Psoas muscle (tissue), 8 donors: ENCODE measurements at places on chromosomes 2 and 18.

GRCh38 chr2:176648700-176649297, 379.6 kb downstream of the MTX2 start:
- no peak for DNase-seq

- no peak for DNase-seq
These were observed 21.7 kb upstream of the NRP2 start for GRCh38 chr2:205660521-205661124.

DNA sequence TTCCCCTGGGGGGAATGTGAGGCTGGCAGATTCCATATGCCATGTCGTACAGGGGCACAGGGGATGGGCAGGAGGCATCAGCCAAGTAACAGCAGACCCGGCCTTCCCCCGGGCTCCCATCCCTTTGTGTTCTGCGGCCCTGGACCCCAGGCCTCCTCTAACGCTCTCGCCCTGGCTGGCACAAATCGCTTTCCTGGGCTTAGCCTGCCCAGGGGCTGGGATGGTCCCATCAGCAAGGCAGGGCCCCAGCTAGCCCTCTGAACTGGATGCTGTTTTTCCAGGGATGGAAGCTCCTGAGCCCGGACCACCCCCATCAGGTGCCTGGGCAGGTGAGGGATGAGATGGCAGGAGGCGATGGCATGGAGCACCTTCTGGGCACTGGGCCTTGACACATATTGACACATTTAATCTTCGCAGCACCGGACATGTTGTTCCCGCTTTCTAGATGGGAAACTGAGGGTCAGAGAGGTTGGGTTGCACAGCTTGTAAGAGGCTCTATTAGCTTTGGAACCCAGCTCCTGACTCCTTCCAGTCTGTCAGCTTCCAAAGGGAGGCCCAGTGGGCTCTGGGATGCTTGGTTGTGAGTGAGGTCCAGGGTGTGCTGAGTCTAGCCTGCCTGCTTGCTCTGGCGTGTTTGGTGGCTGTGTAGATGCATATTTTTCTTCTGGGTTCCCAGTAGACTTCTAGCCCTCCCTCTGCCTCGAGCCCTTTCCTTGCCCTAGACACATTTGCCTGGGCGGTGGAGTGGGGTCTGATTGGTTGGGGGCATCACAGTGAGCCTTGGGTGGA, 40.3 kb downstream of the GLI2 start:
- peak; percentile 22 for DNase-seq

GRCh38 chr2:30385327-30385726, 61.7 kb upstream of the LCLAT1 start:
- DNase-seq = no peak

GRCh38 chr18:44033144-44033701, 647.5 kb upstream of the SETBP1 start:
- no peak for DNase-seq

- DNase-seq = no peak
These were observed 11.4 kb upstream of the CIDEA start for GRCh38 chr18:12242658-12243260.

DNA sequence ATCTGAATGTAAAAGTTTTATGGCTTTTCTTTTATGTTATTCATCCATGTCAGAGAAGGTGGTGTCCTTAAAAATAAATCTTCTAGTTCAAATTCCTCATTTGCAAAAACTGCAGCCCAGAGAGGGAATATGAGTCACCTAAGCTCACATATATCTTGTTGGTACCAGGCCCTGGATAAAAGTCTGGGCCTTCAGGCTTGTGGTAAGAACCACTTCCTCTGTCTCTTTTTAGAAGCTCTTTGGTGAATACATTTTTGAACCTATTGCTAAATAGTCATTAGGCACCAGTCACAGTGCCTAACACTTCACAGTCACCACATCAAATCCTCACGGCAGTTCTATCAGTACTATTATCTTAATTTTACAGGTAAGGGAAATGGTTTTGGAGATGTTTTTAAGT, 199.2 kb downstream of the KCNS3 start:
- DNase-seq = no peak

DNA sequence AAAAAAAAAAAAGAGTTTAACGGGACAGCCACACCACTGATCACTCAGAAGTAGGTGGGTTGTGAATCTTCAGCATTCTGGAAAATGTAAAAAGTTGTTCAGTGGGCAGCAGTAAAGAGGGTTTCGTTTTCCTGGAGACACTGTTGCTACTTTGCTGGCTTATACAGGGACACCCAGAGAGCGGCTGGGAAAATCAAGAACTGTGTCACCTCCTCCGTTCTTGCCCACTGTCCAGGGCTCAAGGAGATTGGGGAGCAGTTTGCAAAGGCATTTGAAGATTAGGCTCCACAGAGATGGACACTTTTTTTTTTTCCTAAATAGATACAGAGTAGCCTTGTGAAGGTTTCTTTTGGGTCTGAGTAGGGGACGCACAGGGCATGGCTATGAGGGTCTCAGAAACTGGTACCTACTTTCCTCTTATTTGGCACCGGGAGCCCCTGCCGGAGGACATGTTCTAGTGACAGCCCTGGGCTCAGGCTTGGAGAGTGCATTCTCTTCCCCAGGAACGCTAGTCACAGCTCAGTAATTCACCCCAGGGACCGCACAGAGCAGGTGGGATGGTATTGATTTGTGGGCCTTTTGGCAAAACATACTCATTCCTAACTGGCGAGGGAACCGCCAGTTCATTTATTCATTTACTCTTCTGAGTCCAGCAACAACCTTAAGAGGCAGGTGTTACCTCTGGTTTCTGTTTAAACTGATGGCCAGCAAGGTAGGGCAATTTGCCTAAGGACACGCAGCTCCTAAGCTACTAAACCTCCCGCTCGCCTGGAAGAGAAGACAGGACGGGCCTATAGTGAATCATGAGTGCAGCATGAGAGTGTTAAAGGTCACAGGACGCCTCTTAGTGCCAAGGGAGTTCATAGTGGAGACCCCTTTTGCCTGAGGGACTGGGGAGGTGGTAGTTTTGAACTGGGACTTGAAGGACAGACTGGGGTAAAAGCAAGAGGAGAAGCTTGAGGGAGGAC, 53.1 kb downstream of the HPCAL1 start:
- no peak for DNase-seq

GRCh38 chr2:188773075-188773474, 201.1 kb upstream of the COL3A1 start:
- DNase-seq = no peak

- DNase-seq = no peak
These were observed 751.2 kb downstream of the SATB2 start for GRCh38 chr2:198706476-198707082.

DNA sequence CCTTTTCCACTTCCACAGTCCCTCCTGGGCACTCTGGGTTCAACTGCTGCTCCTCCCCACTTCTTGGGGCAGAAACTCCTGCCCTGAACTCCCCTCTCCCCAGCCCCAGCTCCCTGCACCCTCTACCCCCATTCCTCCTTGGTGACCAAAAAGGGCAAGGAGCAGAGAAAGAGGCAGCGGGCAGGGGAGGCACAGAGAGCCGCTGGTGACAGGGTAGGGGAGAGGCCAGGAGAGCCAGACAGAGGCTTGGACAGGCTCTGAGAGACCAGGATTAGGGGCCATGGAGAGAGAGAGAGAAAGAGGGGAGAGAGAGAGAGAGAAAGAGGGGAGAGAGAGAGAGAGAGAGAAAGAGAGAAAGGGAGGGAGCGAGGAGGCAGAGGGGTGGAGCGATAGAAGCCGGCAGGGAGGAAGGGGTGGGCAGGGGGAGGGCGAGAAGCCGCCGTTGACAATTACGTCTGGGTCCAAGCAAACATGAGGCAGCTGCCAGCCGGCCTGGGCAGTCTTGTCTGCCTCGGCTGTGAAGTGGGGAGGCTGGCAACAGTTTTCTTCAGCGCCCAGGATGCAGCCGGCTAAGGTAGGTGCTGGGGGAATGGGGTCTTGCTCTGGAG, at the start of gene KCNIP3:
Gene KCNIP3, plus strand, starts transcription at position 468 of the 608 bp plus-strand sequence. Its CDS starts 92 bp downstream, at position 560.
- DNase-seq = no peak

DNA sequence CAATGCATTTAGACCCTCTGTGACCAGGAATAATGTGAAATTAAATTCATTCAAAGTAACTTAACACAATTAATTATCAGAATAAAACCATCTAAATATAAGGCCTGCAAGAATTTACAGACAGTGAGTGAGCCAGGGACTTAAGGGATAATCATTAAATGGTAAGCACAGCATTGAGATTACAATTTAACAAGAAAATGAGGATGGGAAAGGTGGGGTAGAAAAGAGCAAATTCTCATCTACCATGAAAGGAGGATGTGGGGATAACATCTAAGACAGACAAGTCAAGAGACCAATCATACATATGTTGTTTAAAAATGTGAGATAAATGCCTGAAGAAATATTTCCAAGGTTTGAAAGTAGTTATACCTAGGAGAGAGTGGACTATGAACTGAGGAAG, 259.3 kb upstream of the NT5C1B start:
- no peak for DNase-seq

DNA sequence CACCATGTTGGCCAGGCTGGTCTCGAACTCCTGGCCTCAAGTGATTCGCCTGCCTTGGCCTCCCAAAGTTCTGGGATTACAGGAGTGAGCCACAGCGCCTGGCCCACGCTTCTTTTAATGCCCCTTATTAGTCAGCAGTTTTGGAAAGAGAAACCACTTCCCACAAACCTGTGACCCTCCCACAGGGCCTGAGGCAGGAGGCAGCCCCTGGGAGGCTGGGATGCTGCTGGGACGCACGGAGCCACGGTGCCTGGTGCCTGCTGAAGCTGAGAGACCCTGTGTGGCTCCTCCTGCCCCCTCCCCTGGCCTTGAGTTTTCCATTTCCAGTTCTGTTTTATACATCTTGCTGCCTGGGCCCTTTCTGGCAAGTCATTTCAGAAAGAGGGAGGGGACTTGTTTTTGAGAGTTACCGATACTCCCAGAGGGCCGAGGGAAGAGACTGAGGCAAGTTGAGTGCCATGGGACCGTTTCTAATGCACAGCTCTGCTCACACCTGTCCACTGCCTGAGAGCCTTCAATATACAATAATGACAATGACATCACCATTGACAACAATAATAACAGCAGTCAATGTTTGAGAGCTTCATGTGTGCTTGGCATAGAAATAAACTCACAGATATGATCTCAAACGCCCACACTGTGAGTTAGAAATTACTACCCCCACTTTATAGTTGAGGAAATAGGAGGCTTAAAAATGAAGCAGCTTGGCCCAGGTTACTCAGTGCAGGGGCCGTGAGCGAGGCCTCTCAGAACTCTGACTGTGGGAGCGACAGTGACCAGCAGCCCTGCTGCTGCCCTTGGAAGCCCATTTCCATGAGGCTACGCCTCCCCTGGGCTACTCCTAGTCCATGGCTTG, 78.1 kb upstream of the YWHAQ start:
- no peak for DNase-seq

- DNase-seq = no peak
These were observed 272.3 kb upstream of the COL3A1 start for GRCh38 chr2:188701836-188702235.

DNA sequence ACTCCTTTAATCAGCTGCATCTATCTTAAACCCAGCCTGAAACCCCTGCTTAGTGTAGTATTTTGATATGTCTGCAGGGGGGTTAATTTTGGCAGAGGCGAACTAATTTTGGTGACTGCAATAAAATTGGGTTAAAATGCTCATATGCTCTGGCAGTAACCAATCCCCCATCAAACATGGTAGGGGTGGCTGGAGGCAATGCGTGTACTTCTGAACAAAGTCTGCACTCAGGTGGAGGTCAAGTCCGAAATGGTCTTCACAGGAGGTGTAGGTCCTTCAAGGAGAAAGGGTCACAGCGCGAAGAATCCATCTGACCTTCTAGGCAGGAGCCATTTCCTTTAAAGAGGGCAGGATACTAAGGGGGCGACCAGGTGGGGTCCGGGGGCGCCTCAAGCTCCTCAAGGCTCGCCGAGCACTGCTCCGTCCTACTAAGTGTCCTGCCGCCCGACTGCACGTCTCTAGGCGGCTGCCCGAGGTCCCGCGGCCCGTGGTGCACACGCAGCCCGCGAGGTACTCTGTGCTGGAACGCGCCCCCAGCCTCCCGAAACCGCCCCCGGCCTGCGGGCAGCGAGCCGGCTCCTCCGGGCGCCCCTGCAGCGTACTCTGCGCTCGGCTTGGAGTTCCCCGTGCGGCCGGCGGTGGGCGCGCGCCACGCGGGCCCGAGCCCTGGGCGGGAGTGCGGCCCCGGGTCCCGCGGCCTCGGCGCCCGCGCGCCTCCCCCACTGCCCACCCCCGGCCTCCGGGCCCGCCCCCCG, 1.7 kb upstream of the LDLRAD4 start:
- peak; percentile 79 for DNase-seq

- no peak for DNase-seq
These were observed 431.8 kb upstream of the SPHKAP start for GRCh38 chr2:228613133-228613850.

- DNase-seq = no peak
These were observed 83.1 kb downstream of the FAM210A start for GRCh38 chr18:13643261-13643751.

DNA sequence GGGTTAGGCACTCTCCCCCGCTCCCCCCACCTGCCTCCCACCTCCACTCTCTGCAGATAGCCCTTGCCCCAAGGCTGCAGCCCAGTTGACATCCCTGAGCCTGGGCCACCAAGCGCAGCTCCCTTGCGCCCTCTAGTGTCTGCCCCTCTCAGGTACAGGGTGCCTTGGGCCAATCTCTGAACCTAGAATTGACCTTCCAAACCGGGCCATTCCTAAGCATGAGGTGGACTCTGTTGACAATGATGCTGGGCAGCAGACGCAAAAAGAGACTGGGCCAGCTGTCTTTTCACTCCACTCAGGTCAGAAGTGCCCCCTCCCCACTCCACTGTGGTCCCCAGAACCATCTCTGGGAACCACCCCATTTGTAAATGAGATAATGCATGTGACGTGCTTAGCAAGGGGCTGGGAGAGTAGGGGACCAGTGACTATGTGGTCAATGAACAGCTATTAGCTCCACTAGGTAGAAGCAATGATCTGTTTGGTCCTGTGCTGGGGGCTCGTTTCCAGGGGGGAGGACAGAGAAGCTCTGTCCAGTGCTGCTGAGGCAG, 43.3 kb upstream of the PLB1 start:
- peak; percentile 89 for DNase-seq

DNA sequence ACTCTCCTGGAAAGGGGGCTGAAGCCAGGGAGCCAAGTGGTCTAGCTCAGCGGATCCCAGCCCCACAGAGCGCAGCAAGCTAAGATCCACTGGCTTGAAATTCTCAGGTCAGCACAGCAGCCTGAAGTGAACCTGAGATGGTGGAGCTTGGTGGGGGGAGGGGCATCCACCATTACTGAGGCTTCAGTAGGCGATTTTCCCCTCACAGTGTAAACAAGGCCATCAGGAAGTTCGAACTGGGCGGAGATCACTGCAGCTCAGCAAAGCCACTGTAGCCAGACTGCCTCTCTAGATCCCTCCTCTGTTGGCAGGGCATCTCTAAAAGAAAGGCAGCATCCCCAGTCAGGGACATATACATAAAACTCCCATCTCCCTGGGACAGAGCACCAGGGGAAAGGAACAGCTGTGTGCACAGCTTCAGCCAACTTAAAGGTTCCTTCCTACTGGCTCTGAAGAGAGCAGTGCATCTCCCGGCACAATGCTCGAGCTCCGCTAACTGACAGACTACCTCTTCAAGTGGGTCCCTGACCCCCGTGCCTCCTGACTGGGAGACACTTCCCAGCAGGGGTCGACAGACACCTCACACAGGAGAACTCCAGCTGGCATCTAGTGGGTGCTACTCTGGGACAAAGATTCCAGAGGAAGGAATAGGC, 282.3 kb upstream of the EPC2 start:
- peak; percentile 23 for DNase-seq

- no peak for DNase-seq
These were observed 62.3 kb upstream of the SPAG16 start for GRCh38 chr2:213221957-213222356.

- DNase-seq = no peak
These were observed 50.5 kb upstream of the DLX2 start for GRCh38 chr2:172153156-172153555.

- DNase-seq = no peak
These were observed 5.9 kb downstream of the SCYGR3 start for GRCh38 chr2:227608561-227609338.
